ENCODE measurements at places on chromosomes 16 and 17. TPM values are rescaled to one million over a fixed set of nuclear protein-coding genes. Genes with fewer than 3 reads are reported as not detected.
A peak's percentile ranks its signal among the peaks of the same experiment; 100 is the strongest.

GRCh38 chr16:1741553-1742165, 29.7 kb downstream of the NME3 start:
- DNase-seq = no peak

DNA sequence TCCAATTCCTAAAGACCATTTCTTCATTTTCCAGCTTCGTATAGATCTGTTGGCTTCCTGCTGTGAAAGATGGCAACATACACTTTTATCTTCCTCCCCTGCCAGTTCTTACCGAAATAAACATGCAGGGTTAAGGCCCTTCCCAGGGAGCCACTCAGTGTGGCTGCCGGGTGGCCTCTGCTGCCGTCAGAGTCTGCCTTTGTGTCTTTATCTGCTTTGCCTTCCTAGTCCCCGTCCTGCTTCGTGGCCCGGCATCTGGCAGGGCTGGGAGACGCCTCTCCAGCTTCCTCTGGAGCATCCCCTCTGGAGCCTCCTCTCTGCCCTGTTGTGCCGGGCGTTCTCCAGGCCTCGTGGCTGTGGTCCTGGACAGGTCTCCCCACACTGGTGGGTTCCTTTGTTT, 30.3 kb upstream of the CAPN15 start:
- DNase-seq = no peak

DNA sequence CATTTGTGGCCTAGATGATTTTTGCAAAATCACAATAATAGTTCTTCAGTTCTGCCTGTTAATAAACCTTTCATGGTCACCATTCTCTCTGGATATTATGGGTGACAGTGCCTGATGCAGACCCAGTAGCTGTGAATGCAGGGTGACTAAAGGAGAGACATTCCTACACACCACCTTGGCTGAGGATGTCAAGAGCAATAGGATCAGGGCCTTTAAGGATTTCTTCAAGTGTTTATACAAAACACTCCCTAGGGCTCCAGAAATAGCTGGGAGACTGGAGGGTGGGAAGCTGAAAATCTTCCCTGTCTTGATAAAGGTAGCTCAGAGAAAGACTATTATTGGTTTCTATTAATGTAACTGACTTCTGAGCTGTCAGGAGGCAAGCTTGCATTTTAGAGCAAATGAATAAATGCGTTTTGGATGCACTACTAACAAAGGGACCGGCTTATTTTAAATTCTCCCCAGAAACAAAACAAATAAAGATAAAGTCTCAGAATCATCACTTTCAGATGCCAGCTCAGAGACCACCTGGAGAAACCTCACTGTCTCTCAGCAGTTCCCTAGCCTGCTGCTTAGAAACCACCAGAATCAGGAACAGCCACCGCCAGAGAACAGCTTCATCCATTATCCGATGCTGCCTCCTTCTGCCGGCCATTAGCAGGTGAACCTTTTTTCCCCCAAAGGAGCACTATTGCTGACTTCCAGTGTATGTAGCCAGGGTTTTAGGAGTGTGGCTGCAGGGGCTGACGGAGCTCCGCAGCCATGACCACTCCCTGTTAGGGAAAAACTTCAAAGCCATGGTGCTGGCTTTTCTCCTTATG, 171.4 kb upstream of the DYNLRB2 start:
- DNase-seq = peak; percentile 40

DNA sequence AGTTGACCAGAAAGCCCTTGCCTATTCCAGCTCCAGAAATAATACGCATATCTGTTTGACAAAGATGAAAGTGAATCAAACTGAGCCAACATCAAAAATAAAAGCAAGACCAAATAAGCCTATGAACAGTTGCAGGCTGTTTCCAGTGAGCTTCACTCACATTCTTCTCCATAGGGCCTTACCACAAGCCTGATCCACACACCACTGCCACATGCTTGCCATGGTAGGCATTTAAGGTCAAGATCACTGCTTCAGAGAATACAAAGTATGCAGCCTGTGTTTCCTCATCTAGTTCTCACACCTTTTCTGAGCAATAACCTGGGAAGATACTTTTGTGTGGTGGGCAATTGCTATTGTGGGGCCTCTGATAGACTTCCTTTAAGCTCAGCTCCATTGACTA, 1060.2 kb downstream of the CDH11 start:
- peak; percentile 65 for DNase-seq

DNA sequence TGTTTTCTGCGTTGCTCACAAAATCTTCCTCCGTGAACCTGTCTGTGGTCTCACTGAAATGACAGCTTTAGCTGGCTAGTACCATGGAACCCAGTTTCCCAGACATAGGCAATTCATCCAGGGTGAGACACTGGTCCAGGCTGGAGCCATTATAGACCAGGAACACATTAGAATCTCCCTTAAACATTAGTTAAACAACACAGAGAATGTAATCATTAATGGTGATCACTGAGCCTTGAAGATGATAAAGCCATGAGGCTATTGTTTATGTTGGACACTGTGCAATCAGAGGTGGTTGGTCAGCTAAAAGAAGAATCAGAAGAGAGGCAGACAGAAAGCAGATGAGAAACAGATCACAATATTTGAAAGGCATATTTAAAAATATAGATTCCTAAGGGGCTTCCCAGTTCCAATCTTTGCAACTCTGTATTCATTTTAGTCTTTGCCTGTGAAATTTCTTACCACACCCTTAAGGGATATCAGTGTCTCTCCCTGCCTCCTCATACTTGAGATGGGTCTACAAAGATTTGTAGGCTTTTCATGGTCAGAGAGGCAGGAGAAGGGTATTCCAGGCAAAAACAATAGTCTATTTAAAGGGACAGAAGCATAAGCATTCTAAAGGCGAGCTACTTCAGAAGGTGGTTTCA, 317.9 kb downstream of the MAP2K6 start:
- DNase-seq = peak; percentile 98

GRCh38 chr17:57186226-57187019, 69.9 kb upstream of the MSI2 start:
- DNase-seq = no peak

DNA sequence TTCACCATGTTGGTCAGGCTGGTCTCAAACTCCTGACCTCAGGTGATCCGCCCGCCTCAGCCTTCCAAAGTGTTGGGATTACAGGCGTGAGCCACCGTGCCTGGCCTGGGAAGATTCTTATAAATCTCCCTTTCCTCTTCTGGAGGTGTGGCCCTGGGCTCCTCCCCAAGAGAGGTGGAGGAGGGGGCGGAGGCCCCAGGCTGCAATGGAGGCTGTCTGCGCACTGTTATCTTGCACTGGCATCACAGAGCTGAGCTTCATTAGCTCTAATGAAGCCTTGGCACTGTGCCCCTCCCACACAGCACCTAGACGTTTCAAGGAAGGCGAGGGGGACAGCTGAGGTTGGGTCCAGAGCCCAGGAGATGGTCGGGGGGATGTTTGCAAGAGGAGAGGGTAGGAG, 7.5 kb downstream of the ARHGAP23 start:
- DNase-seq = no peak

DNA sequence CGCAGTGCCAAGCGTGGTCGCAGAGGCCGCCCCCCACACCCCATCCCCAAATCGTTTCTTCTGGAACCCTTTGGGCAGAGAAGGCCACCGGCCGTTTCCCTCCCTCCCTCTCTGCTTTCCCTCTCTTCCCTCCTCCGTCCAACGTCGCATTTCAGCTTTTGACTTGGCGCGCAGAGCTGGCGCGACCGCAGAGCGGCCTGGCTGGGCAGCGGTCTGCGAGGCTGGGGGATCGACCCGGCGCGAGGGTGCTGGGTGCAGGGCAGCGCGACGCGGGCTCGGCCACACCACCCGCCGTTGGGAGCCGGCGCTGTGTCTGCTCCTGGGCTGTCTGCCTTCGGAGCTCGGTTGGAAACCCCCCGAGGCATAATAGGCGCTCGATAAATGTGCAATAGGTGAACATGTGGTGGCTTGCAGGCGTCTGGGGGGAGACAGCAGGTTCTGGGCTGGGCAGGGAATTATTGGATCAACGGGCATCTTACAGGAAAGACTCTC, 2.8 kb upstream of the NTN3 start:
- DNase-seq = no peak

DNA sequence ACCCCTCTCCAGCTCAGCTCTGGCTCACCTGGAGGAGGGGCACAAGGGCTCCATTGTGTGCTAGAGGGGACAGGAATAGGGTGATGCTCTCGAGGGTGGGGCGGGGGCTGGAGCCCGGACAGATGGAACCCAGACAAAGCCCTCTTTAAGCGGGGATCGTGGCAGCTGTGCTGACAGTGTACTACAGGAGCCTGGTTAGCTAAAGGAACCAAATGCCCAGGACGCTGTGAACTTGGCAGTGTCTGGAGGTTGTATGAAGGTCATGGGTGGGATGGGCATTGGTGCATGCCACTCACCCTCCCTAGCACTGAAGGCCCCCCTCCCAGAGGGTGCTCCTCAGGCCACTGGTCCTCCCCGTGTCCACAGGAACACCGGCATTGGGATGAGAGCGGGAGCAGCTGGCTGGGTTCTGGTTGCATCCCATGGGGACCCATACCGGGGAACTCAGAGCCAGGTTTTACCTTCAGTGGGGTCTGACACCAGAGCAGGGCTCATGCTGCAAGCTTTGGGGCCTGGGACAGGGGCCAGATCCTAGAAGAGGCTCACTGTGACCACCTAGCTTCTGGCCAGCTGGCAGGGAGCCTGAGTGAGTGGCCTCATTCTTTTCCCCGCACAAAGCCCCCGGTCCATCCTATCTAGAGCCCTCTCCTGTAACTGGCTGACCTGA, 11.9 kb downstream of the KIF19 start:
- no peak for DNase-seq

GRCh38 chr17:12727881-12728280, 61.4 kb upstream of the ARHGAP44 start:
- no peak for DNase-seq

DNA sequence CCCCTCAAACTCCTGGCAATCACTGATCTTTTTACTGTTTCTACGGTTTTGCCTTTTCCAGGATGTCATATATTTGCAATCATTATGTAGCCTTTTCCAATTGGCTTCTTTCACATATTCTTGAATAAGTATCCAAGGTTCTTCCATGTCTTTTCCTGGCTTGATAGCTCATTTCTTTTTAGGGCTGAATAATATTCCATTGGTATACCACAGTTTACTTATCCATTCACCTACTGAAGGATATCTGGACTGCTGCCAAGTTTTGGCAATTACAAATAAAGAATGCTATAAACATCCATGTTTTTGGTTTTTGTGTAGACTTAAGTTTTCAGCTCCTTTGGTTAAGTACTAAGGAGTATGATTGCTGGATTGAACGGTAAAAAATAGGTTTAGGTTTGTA, 16.0 kb downstream of the GPATCH8 start:
- DNase-seq = no peak

DNA sequence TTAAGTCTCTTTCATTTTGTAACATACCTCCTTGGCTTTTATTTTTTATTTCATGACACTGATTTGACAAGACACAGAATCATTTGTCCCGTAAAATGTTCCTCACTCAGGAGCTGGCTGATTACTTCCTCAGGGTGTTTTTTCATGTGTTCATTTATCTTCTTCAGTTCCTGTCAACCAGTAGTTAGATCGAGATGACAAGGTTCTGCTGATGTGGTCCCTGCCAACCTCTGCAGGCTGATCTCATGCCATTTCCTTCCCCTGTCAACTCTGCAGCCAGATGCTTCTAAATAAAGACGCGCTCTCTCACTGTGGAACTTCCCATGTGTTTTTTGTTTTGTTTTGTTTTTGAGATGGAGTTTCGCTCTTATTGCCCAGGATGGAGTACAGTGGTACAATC, 8.1 kb upstream of the CXCL16 start:
- DNase-seq = no peak

The TMIGD1 gene
- not detected for total RNA-seq

The GRB7 gene
- total RNA-seq = 25.7 TPM

The TBC1D3I gene
- not detected for total RNA-seq
